ENCODE measurements at places on chromosomes 1 and 21.

DNA sequence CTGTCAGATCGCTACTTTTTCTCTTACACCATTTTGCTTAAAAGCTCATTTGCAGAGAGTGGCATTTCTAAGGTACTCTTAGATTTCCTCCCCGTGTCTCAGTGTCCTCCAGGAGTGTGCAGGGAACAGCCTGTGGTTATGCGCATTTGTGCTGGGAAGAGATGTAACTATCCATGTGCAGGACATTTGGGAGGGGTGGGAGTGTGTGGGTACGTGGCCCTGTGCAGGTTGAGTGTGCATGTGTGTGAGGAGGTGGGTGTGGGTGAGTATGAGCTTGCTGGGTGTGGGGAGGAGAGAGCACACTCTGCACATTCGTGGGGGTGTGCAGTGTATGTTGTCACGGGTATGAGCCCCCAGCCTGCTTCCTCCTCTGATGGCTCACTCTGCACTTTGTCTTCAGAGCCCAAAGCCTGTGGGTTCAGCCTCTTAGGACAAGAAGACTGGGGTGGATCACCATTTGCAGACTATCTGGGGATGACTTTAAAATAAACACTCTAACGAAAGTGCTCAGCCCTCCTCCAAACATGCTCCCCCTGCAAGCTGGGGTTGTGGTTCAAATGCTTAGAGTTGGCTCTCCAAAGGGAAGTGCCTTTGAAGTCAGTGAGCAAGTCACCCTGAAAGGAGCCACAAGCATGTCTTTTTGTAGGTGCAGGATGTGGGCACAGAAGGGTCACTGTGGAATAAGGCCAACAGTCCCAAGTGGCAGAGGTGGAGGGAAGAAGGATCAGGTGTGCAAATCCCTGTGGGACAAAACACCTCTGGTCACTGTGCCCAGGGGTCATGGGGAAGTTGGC lies 295.4 kb downstream of the RRAGC start:
- no peak for DNase-seq

GRCh38 chr1:155984341-155984740 lies 6.0 kb upstream of the ARHGEF2 start:
- DNase-seq = no peak

DNA sequence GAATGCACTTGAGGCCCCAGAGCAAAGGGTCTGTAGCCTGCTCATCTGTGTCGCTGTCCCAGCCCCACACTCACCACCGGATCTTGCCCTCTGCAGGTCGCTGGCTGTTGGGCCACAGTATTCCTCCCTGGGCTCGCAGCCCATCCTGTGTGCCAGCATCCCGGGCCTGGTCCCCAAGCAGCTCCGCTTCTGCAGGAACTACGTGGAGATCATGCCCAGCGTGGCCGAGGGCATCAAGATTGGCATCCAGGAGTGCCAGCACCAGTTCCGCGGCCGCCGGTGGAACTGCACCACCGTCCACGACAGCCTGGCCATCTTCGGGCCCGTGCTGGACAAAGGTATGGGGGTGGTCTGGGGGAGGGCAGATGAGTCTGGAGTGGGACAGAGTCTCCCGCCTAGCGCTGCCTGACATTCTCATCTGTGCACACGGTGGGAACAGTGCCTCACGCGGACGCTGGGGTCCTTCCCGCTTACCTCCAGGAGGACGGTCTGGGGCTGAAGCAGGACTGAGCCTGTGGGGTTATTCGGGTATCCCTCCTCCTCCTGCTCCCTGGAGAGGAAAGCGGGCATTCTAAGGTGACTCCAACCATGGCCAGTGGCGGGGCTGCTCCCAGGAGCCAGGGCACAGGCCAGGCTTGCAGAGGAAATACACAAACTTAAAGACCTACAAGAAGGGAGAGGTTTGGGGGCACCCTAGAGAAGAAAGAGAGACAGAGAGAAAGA lies 15.9 kb downstream of the WNT3A start:
- no peak for DNase-seq

DNA sequence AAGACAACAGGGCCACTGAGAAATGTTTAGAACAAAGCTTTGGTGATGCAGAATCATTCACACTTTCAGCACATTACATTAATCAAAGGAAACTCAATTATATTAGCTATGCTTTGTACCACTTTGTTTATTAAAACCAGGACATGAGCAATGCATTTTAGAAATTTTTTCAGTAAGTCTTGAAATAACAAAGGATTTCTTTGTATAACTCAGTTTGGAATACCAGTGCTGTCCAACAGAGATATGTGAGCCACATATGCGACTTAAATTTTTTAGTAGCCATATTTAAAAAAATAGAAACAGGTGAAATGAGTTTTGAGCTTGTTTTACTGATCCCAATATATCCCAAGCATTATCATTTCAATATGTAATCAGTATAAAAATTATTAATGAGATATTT lies 18.8 kb upstream of the F3 start:
- DNase-seq = no peak

DNA sequence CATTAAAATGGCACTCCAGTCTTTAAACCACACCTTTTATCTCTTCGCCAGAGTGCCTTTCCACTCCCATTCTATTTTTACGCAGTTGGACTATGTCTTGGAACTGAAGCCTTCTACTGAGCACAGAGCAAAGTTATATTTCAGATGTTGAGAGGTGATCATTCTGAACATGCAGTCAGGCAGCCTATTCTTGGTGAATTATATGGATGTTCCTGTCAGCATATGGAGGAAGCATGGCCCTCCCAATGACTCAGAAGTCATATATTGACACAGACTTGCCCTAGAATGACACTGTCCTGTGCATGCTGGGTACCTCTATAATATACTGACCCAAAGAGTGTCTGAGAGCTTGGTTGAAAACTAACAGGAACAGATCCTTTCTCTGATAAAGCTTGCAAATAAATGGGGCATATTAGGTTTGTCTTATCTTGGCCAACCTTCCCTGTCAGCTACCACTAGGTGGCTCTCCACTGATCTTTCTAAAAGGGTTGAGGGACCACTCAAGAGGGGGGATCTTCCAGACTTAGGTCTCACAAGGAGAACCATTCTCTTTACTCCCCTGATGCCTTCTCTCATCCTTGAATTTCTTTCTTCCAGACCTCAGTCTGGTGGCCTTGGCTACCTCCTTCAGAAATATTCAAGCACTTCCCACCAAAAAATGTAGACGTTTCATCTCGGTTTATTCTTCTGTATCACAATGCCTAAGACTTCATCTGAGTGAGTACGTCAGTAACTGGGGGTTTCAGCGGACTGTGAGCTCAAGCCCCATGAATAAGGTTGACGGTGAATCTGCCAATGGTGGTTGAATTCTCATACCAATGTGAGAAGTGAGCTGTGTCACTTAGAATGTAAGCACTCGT lies 11.8 kb upstream of the ALG14 start:
- peak; percentile 39 for DNase-seq

- peak; percentile 18 for DNase-seq
These were observed 14.0 kb upstream of the SARS1 start for GRCh38 chr1:109199710-109200109.

GRCh38 chr1:12088607-12089006 lies 25.5 kb downstream of the TNFRSF8 start:
- peak; percentile 71 for DNase-seq

DNA sequence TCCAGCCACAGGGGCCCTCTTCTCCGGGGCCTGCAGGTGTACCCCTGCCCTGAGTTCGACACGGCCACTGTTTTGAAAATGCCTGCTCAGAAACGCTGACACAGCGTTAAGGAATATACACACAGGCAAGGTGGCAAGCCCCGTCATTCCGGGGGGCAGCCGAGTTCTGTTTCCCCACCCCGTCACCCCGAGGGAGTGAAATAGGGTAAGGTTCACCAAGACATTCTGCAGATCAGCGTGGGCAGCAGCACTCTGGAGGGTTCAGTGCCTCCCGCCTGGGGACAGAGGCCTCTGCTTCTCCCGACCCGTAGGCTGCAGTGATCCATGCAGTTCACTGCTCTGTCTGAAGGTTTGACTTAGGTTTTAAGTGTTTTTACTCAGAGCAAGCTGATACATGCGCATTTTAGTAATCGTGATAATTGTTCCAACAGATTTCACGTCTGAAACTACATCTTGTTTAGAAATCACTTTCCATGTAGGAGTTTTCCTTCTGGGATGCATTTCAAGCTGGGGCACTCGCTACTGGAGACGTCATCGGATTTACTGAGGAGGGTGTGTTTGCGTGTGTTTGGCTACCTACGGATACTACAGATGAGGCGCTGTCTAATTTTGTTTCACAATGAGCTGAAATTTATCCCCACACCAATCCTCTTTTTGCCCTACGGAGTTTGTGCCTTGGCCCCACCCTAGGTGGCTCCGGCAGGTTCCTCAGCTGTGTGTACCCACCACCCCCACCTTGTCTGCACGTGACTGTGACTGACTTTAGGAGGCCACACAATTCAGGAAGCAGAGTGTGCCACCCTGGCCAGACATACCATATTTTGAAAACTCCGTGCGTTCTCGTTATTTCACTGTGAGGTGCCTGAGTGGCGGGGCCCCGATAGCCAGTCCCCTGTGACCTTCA lies 63.5 kb downstream of the AGPAT3 start:
- DNase-seq = no peak

DNA sequence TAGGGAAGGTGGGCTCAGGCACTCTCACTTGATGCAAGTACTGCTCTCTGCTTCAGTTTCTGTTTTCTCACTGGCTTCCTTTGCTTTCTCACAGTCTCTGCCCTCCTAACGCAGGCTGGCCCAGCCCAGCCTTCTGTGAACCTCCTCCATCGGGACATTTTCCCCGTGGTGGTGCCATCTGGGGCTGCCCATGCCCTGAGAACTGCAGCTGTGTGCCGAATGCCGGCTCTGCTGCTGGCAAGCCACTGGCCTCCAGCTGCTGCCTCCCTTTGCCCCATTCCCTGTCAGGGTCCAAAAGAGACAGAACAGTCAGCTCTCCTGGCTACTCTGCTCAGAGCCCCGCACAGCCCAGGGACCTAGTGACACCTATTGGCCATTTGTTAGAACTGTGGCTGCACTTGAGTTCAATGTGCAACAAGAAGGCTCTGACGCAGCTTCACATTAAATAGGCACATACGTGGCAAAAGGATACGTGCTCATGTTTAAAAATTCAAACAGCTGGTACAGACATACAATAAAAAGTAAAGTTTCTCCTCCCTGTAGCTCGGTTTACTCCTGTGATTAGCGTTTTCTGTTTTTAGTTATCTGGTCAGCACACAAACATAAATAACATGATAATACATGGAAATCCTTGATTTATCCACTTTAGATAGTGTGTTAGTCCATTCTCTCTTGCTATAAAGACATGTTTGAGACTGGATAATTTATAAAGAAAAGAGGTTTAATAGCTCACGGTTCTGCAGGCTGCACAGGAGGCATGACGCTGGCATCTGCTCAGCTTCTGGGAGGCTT lies 46.6 kb downstream of the FCRL5 start:
- DNase-seq = peak; percentile 50

DNA sequence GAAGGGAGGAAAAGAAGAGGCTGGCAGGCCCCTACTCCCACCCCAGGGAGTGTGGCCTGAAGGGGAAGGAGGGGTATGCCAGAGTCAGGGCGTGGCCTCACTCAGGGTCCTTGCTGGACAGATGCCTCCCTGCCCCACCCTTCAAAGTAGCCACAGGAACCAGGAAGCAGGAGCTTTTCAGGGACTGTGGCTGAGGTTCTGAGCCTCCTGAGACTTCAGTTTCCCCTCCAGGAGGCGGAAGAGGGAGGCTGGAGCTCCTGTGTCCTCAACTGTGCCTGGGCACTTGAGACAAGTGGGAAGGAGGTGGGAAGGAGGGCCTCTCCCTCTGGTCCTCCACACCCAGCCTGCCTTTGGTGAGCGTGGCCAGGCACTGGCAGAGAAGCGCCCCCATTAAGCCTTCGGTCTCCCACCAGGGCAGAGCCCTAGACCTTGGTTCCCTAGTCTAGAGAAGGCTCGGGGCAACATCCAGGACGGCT lies 5.3 kb downstream of the CELSR2 start:
- DNase-seq = no peak

DNA sequence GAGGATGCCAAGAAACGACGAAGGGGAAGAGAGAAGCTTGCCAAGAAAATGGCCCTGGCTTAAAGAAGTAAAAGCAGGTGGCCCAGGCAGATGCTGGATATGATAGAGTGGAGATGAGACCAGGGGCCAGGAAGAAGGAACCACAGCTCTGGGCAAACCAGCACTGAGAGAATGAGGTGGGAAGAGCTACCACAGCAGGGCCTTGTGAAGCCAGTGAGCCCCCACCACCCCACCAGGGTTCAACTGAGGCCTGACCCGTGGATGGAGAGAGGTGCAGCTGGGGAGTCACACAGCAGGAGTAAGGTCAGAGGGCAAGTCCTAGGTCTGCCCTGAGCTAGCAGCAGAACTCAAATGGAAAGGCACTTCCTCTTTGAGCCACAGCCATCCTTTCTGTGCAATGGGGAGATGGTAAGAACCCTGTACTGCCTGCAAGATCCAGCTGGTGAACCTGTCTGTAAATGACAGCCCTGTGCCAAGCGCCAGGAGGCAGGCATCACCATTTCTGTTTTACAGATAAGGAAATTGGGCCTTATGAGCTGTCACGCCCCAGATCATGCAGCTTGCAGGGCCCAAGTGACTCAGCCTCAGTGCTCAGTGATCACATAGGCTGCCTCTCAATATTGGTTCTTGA lies 8.5 kb downstream of the SH3BGRL3 start:
- peak; percentile 88 for DNase-seq

- DNase-seq = no peak
These were observed 1363.9 kb upstream of the ADGRL2 start for GRCh38 chr1:80436851-80437250.

- DNase-seq = no peak
These were observed 502.6 kb downstream of the KIF26B start for GRCh38 chr1:245657371-245657770.

DNA sequence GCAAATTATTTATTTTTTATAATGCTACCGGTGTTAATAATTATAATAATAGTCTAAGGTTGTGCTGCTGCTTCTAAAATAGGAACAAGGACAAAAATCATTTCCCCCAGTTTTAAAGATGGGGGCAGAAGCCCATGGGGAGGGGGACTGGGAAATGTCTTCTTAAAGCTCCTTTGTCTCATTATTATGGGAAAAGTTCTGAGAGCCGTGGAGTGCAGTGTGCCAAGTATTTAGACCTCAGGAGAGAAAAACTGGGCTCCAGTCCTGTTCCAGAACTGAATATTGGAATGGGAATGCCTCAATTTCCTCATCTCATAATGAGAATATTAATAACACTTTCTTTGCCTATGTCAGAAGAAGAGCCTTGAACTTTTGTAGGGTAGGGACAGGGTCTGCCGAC lies 40.9 kb upstream of the ATF3 start:
- no peak for DNase-seq

- no peak for DNase-seq
These were observed at the start of gene RGS4 for GRCh38 chr1:163069142-163069541. Gene RGS4 (plus strand): TSS chr1:163069361. CDS start chr1:163069485, 124 bp downstream.

DNA sequence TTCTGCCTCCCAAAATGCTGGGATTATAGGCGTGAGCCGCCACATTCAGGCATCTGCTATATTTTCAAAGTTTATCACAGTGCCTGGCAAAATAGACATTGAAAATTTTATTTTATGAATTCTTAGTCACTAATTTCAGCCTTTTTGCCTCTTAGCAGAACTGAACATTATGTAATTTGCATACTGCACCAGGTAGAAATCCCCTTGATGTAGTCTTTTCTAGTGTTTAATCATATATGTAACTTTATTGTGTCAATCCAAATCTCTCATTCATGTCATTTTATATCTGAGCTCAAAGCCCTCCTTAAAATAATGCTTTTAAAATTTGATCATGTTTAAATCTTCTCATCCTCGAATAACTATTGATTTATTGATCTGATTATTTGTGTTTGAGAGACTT lies 19.2 kb downstream of the WDTC1 start:
- DNase-seq = no peak

GRCh38 chr1:201122321-201122957 lies 4.5 kb downstream of the ASCL5 start:
- no peak for DNase-seq

All from activated CD4-positive, alpha-beta T cell treated with anti-CD3 and anti-CD28 coated beads, Interleukin-10, Interleukin-2, amounts not matched to agents 100 ng/mL and 50 ng/mL, durations not matched to agents 16 hours and 8 hours (primary cell).